Activated naive CD8-positive, alpha-beta T cell treated with anti-CD3 and anti-CD28 coated beads for 36 hours (primary cell): ENCODE measurements at places on chromosomes 1 and 21. TPM values are rescaled to one million over a fixed set of nuclear protein-coding genes. Genes with fewer than 3 reads are reported as not detected.
A peak's percentile ranks its signal among the peaks of the same experiment; 100 is the strongest.

DNA sequence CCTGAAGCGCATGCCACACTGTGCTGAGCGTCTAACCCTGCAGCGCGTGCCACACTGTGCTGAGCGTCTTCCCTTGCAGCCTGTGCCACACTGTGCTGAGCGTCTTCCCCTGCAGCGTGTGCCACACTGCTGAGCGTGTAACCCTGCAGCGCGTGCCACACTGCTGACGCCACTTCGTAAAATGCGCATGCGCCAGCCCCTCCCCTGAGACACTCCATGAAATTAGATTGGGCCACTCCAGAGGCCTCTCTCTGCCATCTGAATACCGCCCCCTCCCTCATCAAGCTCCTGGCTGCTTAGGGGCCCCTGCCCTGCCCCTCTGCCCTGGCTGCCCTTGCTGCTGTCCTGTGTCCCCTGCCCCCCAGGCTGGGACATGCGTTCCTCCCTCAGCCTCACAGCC is 84.8 kb downstream of the POFUT2 start:
- no peak overlapping the region for H3K4me3 ChIP-seq
- no peak for DNase-seq
- H3K27me3 ChIP-seq: no peaks in the 10 kb centered on the region
- H3K4me1 ChIP-seq: peaks cover 5% of the 10 kb centered on the region
- H3K36me3 ChIP-seq: peaks cover 2% of the 10 kb centered on the region

DNA sequence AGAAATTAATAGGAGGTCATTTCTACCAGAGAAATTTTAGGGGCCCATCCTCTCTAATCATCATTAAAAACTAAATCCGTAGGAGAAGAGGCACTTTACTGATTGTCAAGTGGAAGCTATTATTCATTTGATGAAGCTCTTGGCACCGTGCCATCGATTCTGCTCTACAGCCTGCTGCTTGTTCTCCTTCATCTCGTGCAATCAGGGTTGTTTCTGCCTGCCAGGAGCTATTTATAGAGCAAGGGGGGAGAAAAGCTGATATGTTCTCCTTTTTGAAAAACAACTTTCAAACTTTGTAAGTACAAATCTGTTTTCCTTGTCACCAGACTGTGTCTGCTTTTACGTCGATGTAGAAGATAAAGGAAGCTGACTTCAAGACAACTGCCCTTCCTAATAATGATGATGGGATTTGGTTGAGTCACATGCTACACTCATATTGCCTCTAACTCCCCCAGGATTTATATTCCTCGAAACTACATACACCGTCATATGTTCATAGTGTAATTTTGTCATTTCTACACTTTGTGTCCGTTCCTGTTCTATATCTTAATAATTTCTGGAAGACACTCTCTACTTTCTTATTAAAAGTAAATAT is 169.6 kb upstream of the LHX8 start:
- no peaks in the 10 kb centered on the region for H3K36me3 ChIP-seq
- no peaks in the 10 kb centered on the region for H3K4me1 ChIP-seq
- no peak for DNase-seq
- no peaks in the 10 kb centered on the region for H3K27me3 ChIP-seq
- H3K4me3 ChIP-seq: no peak overlapping the region

- H3K4me3 ChIP-seq: no peak overlapping the region
Observed at GRCh38 chr1:116424863-116425262, 51.8 kb downstream of the ATP1A1 start.

GRCh38 chr1:203185585-203185984 is 919 bp downstream of the CHI3L1 start:
- no peak overlapping the region for H3K27ac ChIP-seq
- peaks cover 2% of the 10 kb centered on the region for H3K4me1 ChIP-seq
- H3K4me3 ChIP-seq: no peak overlapping the region
- H3K36me3 ChIP-seq: no peaks in the 10 kb centered on the region
- no peak for DNase-seq

DNA sequence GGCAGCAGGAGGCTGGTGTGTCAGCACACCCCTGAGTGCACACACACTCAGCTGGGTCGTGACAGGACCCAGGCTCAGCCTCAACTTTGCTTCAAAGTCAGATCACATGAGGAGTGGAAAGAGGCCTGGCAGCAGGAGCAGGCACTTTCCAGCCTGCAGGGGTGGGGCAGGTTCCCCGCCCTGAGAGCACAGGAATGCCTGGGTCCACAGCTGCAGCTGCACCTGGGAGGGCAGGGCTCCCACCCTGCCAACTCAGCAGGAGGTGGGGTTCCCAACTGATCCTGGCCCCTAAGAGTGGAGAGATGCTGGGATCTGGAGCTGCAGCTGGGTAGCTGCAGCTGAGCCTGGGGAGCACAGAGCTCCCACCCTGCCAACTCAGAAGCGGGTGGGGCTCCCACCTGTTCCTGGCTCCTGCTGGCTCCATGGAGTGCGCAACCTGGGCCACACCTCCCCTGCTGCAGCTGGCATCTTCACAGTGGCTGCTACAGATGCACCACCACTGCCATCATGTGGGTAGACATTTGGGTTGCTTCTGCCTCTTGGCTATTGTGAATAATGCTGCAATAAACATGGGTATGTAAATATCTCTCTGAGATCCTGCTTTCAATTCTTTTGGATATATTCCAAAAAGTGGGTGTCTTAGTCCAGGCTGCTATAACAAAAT is 415.4 kb downstream of the TTLL7 start:
- no peak overlapping the region for H3K4me3 ChIP-seq
- peak; percentile 15 for DNase-seq
- H3K36me3 ChIP-seq: no peaks in the 10 kb centered on the region
- no peak overlapping the region for H3K27ac ChIP-seq
- peaks cover 3% of the 10 kb centered on the region for H3K4me1 ChIP-seq
- H3K27me3 ChIP-seq: no peaks in the 10 kb centered on the region

GRCh38 chr1:66403007-66403731 is 130.8 kb upstream of the SGIP1 start:
- no peaks in the 10 kb centered on the region for H3K27me3 ChIP-seq
- no peak overlapping the region for H3K27ac ChIP-seq
- H3K4me3 ChIP-seq: no peak overlapping the region
- peaks cover 35% of the 10 kb centered on the region for H3K4me1 ChIP-seq

GRCh38 chr1:6025269-6026094 is 20.2 kb upstream of the KCNAB2 start:
- H3K36me3 ChIP-seq: peaks cover 38% of the 10 kb centered on the region
- H3K4me1 ChIP-seq: peaks cover 30% of the 10 kb centered on the region
- H3K27me3 ChIP-seq: no peaks in the 10 kb centered on the region
- H3K27ac ChIP-seq: peak overlapping the region; percentile 97

DNA sequence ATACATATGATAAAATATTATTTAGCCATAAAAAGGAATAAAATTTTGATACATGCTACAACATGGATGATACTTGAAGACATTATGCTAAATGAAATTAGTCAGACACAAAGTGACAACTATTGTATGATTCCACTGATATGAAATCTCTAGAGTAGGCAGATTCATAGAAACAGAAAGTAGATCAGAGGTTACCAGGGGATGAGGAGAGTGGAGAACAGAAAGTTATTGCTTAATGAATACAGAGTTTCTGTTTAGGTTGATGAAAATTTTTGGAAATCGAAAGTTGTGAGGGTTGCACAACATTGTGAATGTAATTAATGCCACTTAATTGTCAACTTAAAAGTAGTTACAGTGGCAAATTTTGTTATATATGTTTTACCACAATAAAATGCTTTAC is 315.7 kb upstream of the USP25 start:
- H3K4me3 ChIP-seq: no peak overlapping the region
- peaks cover 3% of the 10 kb centered on the region for H3K4me1 ChIP-seq
- DNase-seq: no peak
- H3K27me3 ChIP-seq: no peaks in the 10 kb centered on the region
- H3K36me3 ChIP-seq: peaks cover 2% of the 10 kb centered on the region

GRCh38 chr1:247646867-247647266 is 32.7 kb downstream of the OR13G1 start:
- no peaks in the 10 kb centered on the region for H3K36me3 ChIP-seq
- peaks cover 11% of the 10 kb centered on the region for H3K27me3 ChIP-seq
- DNase-seq: no peak
- no peak overlapping the region for H3K27ac ChIP-seq

- no peaks in the 10 kb centered on the region for H3K4me1 ChIP-seq
- H3K4me3 ChIP-seq: no peak overlapping the region
- H3K27me3 ChIP-seq: peaks cover 5% of the 10 kb centered on the region
- no peaks in the 10 kb centered on the region for H3K36me3 ChIP-seq
Observed at GRCh38 chr1:183609759-183610452, 19.6 kb upstream of the NCF2 start.

DNA sequence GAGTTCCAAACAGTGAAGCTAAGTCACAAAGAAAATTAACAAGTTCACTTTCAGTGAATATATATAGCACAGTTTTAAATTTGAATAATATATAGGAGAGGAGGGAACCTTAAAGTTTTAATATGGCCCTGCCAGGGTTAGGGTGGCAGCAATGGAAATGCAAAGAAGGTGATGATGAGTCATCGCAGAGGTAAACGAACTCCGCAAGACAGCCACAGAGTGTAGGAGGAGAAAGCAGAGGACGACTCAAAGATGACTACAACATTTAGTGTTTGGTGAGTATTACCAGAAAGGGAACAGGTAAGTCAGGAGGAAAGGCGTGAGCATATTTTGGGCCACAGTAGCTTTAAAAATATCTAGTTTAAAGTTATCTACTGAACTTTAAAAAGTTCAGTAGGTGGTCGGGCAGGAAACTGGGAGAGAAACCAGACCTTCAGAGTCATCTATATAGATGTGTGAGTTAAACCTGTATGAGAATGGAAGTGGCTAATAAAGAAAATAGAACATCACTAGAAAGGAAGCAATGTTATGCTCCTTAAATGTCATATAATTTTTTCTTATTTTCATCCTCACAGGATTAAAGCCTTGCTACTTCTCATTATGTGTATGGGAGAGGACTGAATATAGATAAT is 75.7 kb downstream of the UCHL5 start:
- peak; percentile 14 for DNase-seq
- H3K4me3 ChIP-seq: no peak overlapping the region
- H3K27ac ChIP-seq: peak overlapping the region; percentile 61

DNA sequence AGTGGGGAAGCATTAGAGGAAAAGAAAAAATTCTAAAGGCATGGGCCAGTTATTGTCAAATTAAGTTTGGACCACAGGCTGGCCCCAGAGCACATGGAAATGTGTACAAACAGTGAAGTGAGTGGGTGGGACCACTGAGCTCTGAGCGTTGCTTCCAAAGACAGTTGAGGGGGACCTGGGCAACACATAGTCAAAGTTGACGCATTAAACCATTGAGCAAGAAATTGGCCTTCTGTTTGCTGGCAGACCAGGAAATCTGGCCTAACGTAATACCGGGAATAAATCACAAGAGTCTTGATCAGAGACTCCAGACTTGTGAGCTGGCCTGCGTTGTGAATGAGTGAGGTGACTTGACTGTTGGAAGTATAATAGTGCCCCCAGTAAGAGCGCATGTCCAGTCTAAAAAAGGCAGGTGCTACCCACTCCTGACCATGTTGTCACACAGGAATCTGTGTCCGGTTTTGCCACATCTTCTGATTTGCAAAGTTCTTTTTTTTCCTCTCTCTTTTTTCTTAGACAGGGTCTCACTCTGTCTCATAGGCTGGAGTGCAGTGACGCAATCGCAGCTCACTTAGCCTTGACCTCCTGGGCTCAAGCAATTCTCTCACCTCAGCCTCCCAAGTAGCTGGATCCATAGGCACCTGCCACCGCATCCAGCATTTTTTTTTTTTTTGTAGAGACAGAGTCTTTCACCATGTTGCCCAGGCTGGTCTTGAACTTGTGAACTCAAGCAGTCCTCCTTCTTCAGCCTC is 10.7 kb downstream of the EPHB2 start:
- DNase-seq: no peak
- no peaks in the 10 kb centered on the region for H3K4me1 ChIP-seq
- H3K27ac ChIP-seq: no peak overlapping the region
- no peak overlapping the region for H3K4me3 ChIP-seq
- peaks cover 21% of the 10 kb centered on the region for H3K27me3 ChIP-seq

DNA sequence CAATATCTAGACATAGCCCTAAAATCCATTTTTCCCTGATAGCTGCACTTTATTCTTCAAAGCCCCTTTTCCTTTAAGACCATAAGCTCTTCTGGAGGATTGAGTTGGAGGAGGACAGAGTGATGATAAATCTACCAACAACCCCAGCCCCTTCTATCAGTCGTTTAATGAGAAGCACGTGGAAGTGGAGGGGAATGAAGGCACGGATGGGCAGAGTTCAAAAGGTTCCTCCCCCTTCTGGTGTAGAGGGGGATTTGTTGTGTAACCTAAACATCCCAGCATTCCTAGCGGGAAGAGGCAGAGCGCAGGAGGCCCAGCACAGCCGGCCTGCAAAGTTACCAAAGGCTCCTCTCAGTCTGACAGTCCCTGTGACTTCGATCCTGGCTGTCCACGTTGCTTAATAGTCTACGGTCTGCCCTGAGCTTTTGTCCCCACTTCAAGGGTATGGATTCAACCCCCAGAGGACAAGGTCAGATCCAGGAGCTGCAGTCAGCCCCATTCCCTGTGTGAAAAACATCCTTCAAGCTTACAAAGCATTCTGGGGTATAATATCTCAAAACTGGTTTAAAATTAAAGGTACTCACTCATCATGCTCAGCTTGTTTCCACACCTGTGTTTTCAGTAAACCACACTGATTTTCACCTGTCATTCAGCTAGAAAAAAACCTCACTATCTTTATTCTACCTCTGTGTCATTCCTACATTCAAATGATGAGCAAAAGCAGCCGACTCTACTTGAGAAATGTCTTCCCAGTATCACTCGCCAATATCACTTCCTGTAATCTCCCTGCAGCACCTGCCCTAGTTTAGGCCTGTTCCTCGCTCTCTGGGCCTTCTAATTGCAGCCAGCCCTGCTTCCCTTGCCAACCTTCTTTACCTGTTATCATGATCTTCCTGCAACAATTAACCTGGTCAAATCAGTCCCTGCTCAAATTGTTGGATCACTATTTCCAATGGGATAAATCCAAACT is 117.9 kb downstream of the PLPP3 start:
- H3K4me1 ChIP-seq: no peaks in the 10 kb centered on the region
- no peak for DNase-seq
- H3K27me3 ChIP-seq: peaks cover 8% of the 10 kb centered on the region
- H3K36me3 ChIP-seq: no peaks in the 10 kb centered on the region

Gene RGS13
- total RNA-seq: not detected

Gene BRINP2
- not detected for total RNA-seq

Gene ANGPTL3
- not detected for total RNA-seq

Gene NLRP3
- total RNA-seq: 9.1 TPM

Gene FAAH
- total RNA-seq: 3.4 TPM

Gene APOBEC4
- not detected for total RNA-seq

Gene NPHS2
- not detected for total RNA-seq

Gene TNFSF4
- total RNA-seq: 4.1 TPM

Gene UTS2
- 0.74 TPM for total RNA-seq

Gene CASQ2
- total RNA-seq: not detected
